ENCODE measurements at places on chromosomes 1 and 21.
A peak's percentile ranks its signal among the peaks of the same experiment; 100 is the strongest.

GRCh38 chr21:36908260-36908908, 58.1 kb downstream of the HLCS start:
- DNase-seq: peak; percentile 51

- DNase-seq: no peak
Measured at GRCh38 chr21:23664193-23664694, 1943.0 kb downstream of the MRPL39 start.

DNA sequence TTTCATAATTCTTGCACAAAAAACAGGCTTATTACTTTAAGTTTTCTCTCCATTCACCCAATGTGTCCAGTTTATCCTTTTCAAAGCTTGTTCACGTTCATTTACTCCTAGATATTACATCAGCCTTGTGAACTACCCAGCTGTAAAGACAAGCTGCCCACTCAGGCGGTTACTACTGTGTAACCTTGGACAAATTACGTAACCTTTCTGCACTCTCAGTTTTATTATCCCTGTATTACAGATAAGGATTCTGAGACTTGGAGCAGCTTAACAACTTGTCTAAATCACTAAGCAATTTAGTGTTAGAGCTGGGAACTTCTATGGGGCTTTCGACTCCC, 20.5 kb upstream of the LPAR3 start:
- peak; percentile 64 for DNase-seq

DNA sequence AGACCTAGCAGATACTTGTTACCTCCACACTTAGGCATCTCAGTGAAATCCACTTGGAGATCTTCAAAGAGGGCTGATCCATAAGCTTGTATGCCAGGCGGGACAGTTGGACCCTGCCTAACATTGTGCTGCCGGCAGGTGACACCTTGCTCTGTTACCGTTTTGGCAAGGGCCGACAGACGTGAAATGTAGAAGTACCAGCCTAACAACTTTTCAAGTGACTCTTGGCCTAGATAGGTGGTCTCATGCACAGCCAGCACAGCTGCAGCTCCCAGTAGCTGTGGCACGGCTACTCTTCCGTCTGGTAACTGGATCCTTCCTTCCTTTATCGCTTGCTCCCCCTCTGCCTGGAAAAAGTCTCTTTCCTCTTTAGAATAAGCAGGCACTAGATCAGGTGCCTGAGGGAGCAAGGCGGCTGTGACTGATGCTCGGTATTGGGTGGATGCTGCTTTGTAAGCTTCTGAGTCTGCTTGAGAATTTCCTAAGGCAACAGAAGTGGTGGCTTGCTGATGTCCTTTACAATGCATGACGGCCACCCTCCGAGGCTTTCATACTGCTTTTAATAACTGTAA, 713.5 kb downstream of the AMY1C start:
- DNase-seq: no peak

- DNase-seq: no peak
Measured at GRCh38 chr1:29387210-29387609, 150.9 kb downstream of the PTPRU start.

DNA sequence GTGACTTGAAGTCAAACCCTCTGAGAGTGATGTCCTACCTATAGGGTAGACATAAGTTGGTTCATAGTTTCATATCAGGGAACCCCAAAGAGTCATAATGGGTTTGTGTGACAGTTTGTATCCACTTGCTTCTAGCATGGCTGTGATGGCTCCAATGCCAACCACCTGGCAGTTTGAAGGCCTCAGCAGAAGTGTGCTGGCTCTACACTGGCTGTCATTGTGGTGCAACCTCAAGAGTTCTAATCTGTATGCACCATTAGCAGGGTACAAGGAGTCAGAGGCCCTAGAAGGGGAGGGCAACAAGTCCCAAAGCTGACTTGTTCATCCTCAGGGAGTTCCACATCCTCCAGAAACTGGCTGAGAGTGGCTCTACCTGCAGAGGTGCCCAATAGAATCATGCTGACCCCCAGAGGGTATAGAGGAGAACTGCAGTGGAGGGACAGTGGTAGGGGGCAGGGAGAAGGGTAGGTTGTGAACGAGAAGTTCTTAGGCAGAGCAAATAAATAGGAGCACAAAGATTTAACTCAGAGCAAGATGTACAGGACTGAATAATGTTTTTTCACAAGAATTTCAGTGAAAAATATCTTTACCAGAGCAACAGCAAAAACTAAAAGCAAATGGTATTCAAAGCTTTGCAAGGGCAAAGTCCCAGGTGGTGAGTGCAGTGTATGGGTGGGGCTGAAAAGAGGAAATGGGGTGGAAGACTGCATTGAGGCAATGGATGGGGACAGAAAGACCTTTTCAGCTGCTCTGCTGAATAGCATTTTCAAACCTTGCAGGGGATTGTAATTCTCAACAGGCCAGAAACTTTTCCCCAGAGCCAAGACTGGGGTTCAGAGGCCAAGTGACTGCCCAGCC, 3.2 kb downstream of the FCRL2 start:
- DNase-seq: no peak

DNA sequence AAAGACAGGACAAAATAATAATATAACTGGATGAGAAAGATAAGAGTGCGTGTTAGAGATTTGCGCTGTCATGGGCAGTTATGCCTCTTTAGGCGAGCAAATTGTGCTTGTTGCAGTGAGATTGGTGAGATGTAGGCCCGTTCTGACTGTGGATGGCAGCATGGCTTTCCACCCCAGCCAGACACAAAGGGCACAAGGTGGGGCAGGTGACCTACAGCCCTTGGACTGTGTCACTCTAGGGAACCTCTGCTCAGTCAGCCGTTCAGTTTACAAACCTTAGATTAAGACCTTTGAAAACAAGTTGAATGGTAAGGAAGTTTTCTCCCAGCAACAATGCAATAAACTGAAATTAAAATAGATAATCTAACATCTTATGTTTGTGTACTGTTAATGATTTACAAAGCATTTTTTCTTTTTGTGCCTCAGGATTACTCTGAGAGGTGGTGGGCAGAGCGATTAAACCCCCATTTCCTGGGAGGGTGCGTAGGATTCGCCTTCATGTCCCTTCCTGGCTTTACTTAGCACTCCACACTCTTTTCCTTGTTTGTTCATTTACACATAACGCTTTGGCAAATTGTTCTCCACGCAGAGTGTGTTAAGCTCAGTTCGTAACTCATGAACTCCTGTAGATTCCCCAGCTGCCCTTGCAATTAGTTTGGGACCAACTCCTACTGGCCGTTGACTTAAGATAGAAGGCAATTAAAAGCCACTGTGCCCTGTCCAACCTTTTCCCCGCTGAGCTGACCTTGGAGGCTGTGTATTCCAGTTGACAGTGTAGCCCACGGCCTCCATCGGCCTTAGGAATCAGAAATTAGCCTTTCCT, 58.1 kb upstream of the IGSF5 start:
- DNase-seq: no peak

- no peak for DNase-seq
Measured at GRCh38 chr1:26025517-26025916, 3.9 kb downstream of the EXTL1 start.

All from cardiac fibroblast (primary cell).